ENCODE measurements at places on chromosomes 2 and 18. TPM values are rescaled to one million over a fixed set of nuclear protein-coding genes. Genes with fewer than 3 reads are reported as not detected.

- H3K27me3 ChIP-seq = no peaks in the 10 kb centered on the region
- no peak overlapping the region for H3K27ac ChIP-seq
- H3K4me3 ChIP-seq = no peak overlapping the region
- H3K4me1 ChIP-seq = no peaks in the 10 kb centered on the region
- H3K36me3 ChIP-seq = no peaks in the 10 kb centered on the region
These were observed 36.5 kb downstream of the SEMA4F start for GRCh38 chr2:74690571-74690970.

- H3K36me3 ChIP-seq = no peaks in the 10 kb centered on the region
- no peak overlapping the region for H3K27ac ChIP-seq
- H3K4me1 ChIP-seq = peaks cover 13% of the 10 kb centered on the region
- H3K27me3 ChIP-seq = no peaks in the 10 kb centered on the region
These were observed 6.7 kb upstream of the ADCY3 start for GRCh38 chr2:24926602-24927252.

TRIM43 gene
- not detected for total RNA-seq

- DNase-seq = no peak
- H3K36me3 ChIP-seq = peaks cover 42% of the 10 kb centered on the region
- peaks cover 38% of the 10 kb centered on the region for H3K4me1 ChIP-seq
- H3K27ac ChIP-seq = peak overlapping the region; percentile 91
- H3K4me3 ChIP-seq = peak overlapping the region; percentile 98
These were observed 1.1 kb downstream of the EEF1B2 start for GRCh38 chr2:206160807-206161179.

DNA sequence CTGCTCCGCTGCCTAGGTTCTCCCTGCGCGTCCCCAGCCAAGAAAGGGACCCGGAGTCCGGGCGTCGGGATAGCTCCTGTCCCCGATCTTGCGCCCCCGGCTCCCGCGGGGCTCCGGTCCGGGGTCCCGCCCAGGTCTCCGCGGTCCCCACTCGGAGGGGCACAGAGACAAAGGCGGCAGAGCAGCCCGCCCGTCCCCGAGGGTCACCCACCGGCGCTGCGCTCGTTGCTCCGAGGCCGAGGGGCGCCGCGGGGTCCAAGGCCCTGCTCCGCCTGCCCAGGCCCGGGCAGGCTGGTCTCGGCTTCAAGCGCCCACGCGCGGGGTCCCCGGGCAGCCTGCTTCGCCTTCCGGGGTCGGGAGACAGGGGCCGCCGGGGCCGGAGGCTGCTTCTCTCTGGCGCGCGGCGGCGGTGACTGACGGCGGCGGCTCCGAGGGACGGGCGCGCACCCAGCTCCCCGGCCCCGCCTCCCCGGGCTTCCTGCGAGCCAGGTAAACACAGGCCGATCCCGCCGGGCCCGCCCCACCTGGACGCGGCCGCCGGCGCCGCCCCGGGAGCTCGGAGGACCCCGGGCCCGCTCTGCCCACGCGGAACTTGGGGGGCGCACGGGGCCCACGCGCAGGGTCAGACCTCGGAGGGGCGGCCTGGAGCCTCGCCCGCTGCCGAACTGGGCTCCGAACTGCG is at the start of gene MBP:
Gene MBP, minus strand, starts transcription at position 415 of the 682 bp plus-strand sequence. CDS start 27,522 bp downstream, outside the sequence.
- peaks cover 3% of the 10 kb centered on the region for H3K36me3 ChIP-seq
- H3K4me3 ChIP-seq = peak within 1 kb of the TSS; percentile 82
- peaks cover 24% of the 10 kb centered on the region for H3K4me1 ChIP-seq
- no peak within 1 kb of the TSS for H3K27ac ChIP-seq

TSHZ1 gene
- total RNA-seq = 1.7 TPM

DNA sequence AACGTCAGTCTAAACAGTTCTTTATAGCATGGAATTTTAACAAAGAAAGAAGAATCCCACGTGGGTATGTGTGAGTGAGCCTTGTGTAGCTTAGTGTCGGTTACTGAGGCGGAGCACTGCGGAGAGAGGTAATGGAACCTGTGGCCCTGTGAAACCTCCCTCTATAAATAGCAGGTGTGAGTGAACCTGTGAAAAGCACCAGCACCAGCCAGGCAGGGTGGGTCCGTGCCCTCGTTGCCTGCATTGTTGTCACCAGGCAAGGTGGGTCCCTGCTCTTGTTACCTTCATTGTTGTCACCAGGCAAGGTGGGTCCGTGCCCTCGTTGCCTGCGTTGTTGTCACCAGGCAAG is 4.7 kb downstream of the CTDP1 start:
- no peak for DNase-seq
- H3K36me3 ChIP-seq = no peaks in the 10 kb centered on the region
- H3K27me3 ChIP-seq = no peaks in the 10 kb centered on the region
- H3K4me3 ChIP-seq = no peak overlapping the region

GRCh38 chr2:236505041-236505440 is 64.6 kb upstream of the ACKR3 start:
- peaks cover 8% of the 10 kb centered on the region for H3K4me1 ChIP-seq
- DNase-seq = no peak
- H3K36me3 ChIP-seq = no peaks in the 10 kb centered on the region
- no peak overlapping the region for H3K27ac ChIP-seq

DNA sequence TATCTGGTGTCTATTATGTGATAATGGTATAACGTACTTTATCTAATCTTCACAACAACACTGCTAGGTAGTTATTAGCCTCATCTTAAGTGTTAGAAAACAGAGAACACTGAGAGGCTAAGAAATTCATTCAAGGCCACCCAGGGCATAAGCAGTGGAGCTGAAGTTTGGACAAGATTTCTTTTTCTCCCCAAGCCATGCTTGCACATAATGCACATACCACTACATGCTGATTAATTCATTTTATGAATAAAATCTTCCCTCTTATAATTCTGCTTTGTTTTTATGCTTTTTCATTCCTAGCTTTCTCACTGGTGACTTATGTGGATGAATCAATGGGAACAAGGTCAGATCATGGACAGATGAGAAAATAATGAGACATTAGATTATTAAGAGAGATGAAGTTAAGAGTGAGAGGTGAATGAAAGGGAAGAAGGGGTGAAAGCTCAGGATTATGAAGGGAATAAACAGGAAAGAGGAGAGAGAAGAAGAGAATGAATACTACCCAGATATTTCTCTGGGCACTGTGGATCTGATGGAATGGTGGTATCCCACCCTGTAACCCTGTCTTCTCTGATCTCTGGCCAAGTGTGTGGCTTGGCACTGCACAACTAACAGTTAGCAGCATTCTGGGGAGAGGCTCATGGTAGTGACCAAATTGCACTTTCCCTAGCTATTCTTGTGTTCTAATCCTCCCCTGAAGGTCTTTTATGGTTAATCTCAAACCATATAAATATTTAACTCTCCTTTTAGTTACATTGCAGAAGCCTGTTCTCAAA is 17.7 kb upstream of the GALNT3 start:
- peaks cover 17% of the 10 kb centered on the region for H3K4me1 ChIP-seq
- no peak overlapping the region for H3K4me3 ChIP-seq
- H3K36me3 ChIP-seq = no peaks in the 10 kb centered on the region
- no peak overlapping the region for H3K27ac ChIP-seq
- no peak for DNase-seq
- H3K27me3 ChIP-seq = no peaks in the 10 kb centered on the region

PKDCC gene
- total RNA-seq = 27.3 TPM

- H3K36me3 ChIP-seq = no peaks in the 10 kb centered on the region
- H3K27ac ChIP-seq = no peak overlapping the region
- no peaks in the 10 kb centered on the region for H3K27me3 ChIP-seq
- H3K4me1 ChIP-seq = no peaks in the 10 kb centered on the region
- peak; percentile 82 for DNase-seq
- H3K4me3 ChIP-seq = no peak overlapping the region
These were observed 263.8 kb downstream of the LOXHD1 start for GRCh38 chr18:46393230-46393629.

MAPRE3 gene
- 10.3 TPM for total RNA-seq

DNA sequence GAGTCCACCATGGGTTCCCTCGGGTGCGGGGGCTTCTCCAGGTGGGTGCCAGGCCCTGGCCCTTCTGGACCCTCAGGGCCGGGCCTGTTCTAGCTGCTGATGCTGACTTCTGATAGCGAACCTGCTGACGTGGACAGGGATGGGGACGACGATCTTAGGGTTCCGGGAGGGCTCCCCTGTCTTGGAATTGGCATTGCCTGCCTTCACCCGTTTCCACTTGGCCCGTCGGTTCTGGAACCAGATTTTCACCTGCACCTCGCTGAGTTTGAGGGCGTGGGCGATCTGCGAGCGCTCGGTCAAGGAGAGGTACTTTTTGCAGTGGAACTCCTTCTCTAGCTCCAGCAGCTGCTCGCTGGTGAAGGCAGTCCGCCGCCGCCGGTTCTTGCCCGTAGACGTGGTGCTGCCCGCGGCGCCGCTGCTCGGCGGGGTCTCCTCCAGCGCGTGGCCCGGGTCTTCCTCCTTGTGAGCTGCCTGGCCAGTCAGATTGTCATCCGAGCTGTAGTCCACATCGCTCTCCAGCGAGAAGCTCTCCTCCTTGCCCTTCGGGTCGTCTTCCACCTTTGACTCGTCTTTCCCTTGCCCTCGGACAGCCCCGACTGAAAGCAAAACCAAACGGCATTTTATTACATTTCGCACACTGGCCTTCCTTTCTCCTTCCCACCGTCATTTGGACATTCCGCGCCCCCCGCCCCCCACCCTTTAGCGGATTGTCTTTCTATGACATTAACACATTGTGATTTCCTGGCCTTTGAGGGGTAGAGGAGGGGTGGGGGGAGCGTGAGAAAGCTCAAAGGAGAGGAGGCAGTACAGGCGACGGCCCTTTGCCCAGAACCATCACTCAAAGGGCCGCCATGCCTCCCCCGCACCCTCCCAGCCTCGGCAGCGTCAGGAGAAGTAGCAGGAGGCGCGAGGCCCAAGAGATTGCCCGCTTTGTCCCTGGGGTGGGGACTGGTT is 2.1 kb downstream of the GBX2 start:
- peaks cover 7% of the 10 kb centered on the region for H3K36me3 ChIP-seq
- DNase-seq = peak; percentile 57
- H3K4me3 ChIP-seq = peak overlapping the region; percentile 75
- peaks cover 62% of the 10 kb centered on the region for H3K4me1 ChIP-seq
- H3K27me3 ChIP-seq = peaks cover 86% of the 10 kb centered on the region

DNA sequence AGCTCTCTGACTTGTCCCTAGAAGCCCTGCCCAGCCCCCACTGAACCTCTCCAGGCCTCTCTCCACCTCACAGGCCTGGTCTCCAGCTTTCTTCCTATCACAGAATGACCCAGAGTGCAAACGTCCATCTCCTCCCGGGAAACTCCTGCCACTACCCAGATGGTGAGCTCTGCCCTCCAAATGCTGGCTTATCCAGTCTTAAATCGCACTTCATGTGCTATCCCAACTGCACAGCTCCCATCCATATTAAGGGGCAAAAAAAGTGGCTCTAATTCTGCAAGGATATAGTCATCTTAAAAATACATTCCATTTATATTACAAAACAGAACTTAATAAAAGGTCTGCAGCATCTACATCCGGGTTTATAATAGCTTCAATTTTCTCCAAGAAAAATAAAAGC is 70.8 kb upstream of the CDC42EP3 start:
- no peak overlapping the region for H3K4me3 ChIP-seq
- no peak overlapping the region for H3K27ac ChIP-seq
- H3K4me1 ChIP-seq = peaks cover 7% of the 10 kb centered on the region
- H3K27me3 ChIP-seq = no peaks in the 10 kb centered on the region
- DNase-seq = no peak

MC2R gene
- total RNA-seq = not detected

GRCh38 chr18:58209326-58209725 is 165.3 kb downstream of the NEDD4L start:
- no peaks in the 10 kb centered on the region for H3K36me3 ChIP-seq
- no peak overlapping the region for H3K4me3 ChIP-seq
- DNase-seq = no peak
- H3K4me1 ChIP-seq = peaks cover 56% of the 10 kb centered on the region
- no peak overlapping the region for H3K27ac ChIP-seq

GRCh38 chr18:34354351-34354750 is 129.6 kb upstream of the NOL4 start:
- no peaks in the 10 kb centered on the region for H3K4me1 ChIP-seq
- no peak for DNase-seq
- H3K4me3 ChIP-seq = no peak overlapping the region
- H3K27me3 ChIP-seq = no peaks in the 10 kb centered on the region
- no peaks in the 10 kb centered on the region for H3K36me3 ChIP-seq

- no peak overlapping the region for H3K27ac ChIP-seq
- peaks cover 7% of the 10 kb centered on the region for H3K27me3 ChIP-seq
- DNase-seq = no peak
These were observed 24.3 kb upstream of the REL start for GRCh38 chr2:60857056-60857455.

DNA sequence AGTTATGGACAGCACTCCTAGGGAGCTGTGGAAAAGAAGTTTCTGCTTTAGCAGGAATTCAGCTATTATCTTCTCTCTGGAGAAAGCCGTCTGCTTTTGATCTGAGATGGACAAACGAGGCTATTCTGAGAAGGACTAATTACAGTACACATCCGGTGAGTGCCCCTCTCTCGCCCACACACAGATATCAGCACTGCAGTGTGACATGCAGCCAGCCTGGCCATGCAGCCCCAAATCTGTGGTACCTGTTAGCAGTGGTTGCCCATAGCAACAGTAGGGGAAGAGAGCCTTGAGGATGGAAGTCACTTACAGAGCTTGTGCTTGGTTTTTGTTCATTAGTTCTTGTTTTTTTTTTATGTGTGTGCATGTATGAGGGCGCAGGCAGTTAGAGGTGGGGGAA is 73.9 kb upstream of the TRIB2 start:
- H3K27me3 ChIP-seq = no peaks in the 10 kb centered on the region
- peaks cover 3% of the 10 kb centered on the region for H3K36me3 ChIP-seq
- DNase-seq = no peak
- H3K4me1 ChIP-seq = peaks cover 6% of the 10 kb centered on the region

DNA sequence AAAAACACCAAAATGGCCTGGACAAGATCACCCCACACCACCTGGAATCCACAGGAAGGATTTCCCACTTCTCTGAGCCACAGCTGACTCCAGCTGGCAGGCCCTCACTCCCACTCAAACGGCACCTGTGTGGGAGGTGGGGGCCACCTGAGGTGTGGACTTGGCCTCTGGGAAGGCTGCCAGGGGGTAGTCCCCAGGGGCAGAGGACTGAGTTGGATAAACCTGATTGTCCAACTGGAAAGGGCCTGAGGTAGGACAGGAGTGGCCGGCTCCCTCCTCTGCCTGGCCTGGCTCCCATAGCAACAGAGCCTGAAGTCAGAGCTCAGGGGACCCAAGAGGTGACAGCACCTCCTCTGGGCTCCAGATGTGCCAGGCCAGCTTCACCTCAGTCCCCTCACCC is 300.2 kb downstream of the CELF4 start:
- no peak for DNase-seq
- no peaks in the 10 kb centered on the region for H3K4me1 ChIP-seq
- no peaks in the 10 kb centered on the region for H3K36me3 ChIP-seq
- H3K4me3 ChIP-seq = no peak overlapping the region
- H3K27me3 ChIP-seq = peaks cover 10% of the 10 kb centered on the region

GRCh38 chr2:201194097-201194496 is 11.2 kb downstream of the CASP10 start:
- H3K4me1 ChIP-seq = no peaks in the 10 kb centered on the region
- no peaks in the 10 kb centered on the region for H3K27me3 ChIP-seq
- no peaks in the 10 kb centered on the region for H3K36me3 ChIP-seq
- DNase-seq = no peak

HEATR5B gene
- total RNA-seq = 12.5 TPM

ABCA12 gene
- total RNA-seq = 0.04 TPM
